ENCODE measurements at places on chromosomes 16 and 17.

GRCh38 chr17:1495265-1495989 lies 2.9 kb upstream of the MYO1C start:
- no peak for DNase-seq

DNA sequence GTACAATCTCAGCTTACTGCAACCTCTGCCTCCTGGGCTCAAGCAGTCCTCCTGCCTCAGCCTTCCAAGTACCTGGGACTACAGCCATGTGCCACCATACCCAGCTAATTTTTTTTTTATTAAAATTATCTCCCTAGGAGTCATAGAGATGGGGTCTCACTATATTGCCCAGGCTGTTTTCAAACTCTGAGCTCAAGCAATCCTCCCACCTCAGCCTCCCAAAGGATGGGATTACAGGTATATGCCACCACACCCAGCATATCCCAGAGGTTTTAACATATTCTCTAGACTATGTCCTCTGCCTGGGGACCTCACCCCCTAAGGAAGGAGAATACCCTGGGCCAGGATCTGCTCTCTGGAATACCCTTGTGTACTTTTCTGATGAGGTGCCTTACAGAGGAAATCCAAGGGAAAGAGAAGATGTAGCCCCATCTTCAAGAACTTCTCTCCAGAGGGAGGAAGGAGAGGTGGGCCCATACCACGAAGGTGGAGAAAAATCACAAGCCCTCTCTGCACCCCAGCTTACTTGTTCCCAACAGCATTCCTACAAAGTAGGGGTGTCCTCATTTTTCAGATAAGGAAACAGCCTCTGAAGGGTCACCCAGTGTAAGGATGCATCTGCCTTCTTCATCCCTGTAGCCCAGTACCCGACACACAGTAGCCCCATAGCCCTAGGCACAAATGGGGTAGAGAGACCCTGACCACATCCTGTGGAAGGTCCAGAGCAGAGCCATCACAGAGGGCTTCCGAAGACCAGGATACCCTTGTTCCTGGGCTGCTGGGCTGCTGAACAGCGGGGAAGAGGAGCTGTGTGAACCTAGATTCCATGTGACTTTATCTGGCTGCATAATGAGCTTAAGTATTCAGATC lies 151.6 kb downstream of the SOCS1 start:
- DNase-seq, result no peak

DNA sequence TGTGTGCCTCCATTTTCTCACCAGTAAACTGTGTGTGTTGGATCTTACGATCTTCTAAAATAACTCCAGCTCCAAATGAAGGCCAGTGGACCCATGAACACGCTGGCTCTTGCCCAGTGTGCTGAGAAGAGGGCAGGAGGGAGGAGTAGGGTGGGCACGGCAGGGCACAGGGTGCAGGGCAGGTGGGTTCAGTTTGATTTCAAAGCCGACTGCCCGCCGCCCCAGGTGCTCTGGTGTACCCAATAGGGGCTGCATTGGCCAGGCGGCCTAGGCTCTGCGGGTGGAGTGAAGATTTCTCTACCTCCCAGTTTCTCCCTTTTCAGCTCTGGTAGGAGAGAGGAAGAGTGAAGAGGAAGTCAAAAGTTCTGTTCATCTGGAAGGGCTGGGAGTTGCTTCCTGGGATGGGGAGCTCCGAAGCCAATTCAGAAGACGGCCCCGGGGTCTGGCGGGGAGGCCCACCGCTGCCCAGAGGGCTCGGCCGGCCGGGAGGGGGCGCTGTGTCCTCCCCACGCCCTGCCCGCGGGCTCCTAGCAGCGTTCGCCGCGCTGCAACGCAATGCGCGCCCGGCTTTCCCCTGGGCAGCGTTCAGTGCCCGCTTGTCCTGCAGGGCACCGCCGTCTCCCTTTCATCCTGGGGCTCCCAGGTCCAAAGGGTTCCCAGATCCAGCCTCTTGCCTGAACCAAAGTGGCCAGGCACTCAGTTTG lies 1.1 kb upstream of the CRHR1 start:
- DNase-seq, result no peak

- no peak for DNase-seq
Measured at GRCh38 chr16:11050944-11051343, 106.6 kb downstream of the CLEC16A start.

- DNase-seq, result no peak
Measured at GRCh38 chr16:60304720-60305119, 1570.6 kb upstream of the GOT2 start.

DNA sequence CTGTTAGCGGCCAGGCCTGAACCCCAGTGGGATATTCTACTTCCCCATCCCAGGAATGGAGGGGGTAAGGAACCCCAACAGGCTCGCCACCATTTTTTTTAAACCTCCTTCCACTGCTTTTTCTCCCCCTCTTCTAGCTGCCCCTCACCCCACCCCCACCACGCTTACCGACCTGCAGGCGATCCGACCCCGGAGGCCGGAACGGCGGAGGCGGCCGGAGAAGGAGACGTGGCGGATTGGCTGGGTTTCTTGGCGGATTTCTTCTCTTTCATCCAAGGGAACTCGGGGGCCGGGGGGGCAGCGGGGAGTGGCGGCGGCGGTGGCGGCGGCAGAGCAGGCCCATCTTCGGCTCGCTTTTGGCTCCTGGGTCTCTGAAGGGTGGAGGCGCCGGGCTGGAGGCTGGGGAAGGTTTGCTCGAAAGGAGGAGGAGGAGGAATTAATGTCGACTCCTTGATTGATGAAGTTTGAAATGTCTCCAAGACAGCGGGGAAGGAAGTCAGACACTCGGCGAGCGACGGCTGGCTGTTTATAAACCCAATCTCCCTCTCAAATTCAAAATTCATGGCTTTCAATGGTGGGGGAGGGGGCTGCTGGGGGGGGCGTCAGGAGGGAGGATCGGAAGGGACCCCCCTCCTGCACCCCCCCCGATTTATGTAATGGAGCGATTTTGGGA lies 424 bp downstream of the HOXB2 start:
- peak; percentile 47 for DNase-seq

GRCh38 chr16:62720651-62721050 lies 684.4 kb upstream of the CDH8 start:
- no peak for DNase-seq

- no peak for DNase-seq
Measured at GRCh38 chr17:60738287-60738686, 60.6 kb downstream of the BCAS3 start.

DNA sequence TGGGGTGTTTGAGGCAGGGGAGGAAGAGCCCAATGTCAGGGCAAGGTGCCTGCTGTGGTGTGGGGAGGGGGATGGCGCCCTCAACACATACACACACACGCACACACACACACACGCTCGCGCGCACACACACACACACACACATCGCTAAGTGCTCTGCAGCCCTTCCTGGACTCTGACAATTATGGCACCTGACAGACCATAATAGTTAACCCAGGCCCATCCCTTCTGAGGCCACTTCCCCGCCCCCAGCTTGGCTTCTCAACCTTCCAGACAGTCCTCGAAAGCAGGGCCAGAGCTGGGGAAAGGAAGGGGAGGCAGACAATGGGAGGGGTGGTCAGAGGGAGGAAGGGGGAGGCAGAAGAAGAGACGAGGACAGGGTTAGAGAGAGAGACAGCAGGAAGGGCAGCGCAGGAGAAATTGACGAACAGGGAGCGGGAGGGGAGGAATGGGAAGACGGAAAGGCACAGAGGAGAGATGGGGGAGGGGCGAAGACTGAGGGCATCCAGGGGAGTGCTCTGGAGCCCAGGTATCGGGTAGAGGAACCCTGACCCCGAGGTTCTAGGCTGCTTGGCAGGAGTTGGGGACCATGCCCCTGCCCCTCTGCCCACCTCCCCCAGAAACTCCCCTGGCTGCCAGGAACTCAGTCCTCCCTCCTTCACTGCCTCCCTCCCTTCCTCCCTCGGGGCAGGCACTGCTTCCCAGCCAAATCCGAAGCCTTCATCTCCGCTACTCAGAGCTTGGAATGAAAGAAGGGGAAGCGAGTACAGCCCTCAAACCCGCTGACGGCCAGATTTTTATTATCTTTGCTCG lies 4.0 kb downstream of the SRCIN1 start:
- DNase-seq, result no peak

GRCh38 chr16:74322301-74322710 lies 25.7 kb downstream of the PSMD7 start:
- DNase-seq, result no peak

- DNase-seq, result no peak
Measured at GRCh38 chr17:69060822-69061221, at the start of gene ABCA9. Gene ABCA9 (minus strand): TSS chr17:69060927. CDS start chr17:69051126, 9,801 bp downstream.

DNA sequence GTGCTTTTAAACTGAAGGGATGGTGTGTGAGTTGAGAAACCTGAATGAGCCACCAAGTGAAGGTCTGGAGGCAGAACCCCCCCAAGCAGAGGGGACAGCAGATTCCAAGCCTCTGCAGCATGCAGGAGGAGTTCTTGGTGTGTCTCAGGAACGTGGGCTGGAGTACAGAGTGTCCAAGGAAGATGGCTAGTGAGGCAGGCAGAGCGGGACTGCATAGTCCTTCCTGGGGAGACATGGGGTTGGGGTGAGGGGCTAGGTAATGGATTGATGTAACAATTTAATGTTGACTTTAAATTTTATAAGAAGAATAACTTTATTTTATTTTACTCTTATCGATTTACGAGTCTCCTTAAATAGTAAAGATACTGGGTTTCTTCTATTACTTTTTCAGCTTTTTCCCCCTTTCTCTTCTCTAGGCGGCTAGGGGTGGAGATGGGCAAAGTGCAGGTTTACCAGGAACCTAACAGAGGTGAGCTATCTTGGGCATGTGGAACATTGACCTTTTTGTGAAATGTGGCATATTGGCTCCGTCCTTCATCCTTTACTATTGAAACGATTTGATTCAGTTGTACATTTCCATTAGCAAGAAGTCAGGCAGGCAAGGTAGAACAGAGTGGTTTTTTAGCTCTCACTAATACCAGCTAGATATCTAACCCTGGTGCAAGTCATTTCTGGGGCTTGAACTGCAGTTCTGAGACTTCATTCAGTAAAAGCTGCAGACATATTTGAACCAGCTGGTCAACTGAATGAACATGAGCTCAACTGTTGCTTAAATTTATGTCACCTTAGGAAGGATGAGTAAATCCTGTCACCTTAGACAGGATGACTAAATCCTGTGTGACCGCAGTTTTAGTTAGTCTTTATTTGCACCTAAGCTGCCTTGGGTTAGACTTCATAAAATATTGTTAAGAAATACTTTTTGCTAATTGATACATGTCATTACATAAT lies 9.2 kb downstream of the PRPSAP2 start:
- DNase-seq, result no peak

DNA sequence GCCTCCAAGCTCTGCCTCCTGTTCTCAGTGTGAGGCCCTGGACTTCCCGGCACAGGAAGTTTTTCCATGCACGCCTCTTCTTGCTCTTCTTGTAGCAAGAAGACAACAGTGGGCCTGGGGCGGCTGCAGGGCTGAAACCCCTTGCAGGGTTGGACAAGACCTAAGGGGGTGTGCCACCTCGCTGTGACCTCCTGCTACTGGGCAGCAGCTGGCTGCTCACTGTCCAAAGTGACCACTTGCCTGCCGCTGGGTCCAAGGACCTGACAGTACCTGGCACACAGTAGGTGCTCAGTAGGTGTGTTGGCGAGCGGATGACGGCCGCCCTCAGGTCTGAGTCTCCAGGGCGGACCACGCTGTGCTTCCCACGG lies 331.6 kb downstream of the C16orf95 start:
- DNase-seq, result no peak

GRCh38 chr17:50949128-50949988 lies 83.2 kb upstream of the TOB1 start:
- no peak for DNase-seq

- no peak for DNase-seq
Measured at GRCh38 chr17:71337938-71338337, 782.9 kb upstream of the SOX9 start.

DNA sequence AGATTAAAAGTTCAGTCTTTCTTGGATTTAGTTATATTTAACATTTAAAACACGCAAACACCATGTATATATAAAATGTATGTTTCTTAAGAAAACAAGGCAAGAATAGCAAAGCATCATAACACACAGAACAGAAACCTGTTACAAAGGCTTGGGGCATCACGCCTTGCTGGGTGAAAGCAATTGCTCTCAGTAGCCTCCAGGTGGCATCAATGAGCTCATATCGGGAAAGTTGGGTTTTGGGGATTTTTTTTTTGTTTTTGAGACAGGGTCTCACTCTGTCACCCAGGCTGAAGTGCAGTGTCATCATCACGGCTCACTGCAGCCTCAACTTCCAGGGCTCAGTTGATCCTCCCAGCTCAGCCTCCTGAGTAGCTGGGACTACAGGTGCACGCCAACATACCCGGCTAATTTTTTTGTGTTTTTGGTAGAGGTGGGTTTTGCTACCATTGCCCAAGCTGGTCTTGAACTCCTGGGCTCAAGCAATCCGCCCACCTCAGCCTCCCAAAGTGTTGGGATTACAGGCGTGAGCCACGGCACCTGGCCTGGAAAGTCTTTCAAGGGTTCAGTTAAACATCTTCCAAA lies 56.9 kb downstream of the CYB5D2 start:
- DNase-seq, result peak; percentile 26

DNA sequence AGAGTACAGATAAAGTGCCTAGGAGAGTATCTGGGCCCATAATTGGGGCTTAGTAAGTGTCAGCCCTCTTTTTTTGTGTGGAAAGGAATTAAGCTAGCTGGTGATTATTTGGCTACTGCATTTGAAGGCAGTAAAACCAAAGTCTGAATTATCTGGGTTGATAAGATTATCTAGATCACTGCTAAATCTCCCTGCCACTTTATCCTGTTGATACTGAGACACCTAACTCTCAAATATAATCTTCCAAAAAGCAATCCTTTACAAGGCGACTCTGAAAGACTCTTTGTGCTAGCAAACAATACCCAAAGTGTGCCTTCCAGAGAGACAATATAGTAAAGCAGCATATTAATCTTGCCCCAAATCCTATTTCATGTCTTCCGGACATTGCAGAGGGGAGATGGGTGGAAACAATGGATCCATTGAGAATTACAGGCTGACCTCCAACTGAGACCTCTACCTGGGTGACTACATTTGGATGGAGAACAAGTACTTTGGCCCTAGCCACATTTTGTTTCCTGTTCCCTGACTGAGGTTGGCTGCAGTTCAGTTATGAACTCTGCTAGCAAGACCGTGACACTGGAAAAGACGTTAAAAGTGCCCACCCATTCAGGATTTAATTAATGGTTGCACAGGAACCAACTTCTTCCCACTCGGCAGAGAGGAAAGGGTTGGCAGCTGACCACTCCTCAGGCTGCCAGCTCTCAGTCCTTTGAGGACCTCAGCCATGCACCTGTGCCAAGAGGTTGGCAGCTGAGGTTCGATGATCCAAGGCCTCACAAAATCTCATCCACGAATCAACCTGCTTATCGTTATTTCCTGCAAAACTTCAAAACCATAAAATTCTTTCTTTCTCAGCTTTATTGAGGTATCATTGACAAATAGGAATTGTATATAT lies 72.6 kb downstream of the SYCE1L start:
- no peak for DNase-seq
